NCI-H510A treated with DMSO at 0.1 percent for 48 hours (cell line): ENCODE measurements at places on chromosomes 5 and 9.
A peak's percentile ranks its signal among the peaks of the same experiment; 100 is the strongest.

GRCh38 chr5:149060325-149060724 is 2.5 kb downstream of the SH3TC2 start:
- DNase-seq, result peak; percentile 47

DNA sequence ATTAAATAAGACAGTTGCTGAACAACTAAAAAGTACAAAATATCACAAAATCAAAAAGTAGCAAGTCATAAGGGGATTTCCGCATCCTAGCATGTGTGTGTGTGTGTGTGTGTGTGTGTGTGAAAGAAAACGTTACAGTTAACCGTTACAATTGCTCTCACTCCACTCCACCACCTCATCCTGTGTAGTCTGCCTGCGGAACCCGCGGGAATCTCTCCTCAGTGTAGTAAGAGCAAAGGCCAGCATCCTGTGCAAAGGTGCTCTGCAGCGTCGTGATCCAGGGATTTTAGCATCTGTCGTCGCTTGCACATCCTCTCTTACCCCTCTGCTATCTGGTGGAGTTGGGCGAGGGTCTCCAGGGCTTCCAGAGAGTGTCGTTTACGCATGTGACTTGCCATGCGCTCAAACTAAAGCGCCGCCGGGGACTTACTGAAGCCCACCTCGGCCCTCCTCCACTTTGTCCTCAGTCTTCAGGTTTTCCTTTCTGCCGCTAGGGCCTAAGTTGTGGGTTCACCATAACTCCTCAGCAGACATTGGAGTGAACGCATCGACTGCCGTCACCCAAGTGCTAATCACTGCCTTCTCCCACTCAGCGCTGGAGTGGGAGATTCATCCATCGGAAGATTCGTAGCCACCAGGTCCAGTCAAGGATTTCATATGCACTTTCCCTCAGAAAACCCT is 3.9 kb downstream of the CDKN2B start:
- no peak for DNase-seq

DNA sequence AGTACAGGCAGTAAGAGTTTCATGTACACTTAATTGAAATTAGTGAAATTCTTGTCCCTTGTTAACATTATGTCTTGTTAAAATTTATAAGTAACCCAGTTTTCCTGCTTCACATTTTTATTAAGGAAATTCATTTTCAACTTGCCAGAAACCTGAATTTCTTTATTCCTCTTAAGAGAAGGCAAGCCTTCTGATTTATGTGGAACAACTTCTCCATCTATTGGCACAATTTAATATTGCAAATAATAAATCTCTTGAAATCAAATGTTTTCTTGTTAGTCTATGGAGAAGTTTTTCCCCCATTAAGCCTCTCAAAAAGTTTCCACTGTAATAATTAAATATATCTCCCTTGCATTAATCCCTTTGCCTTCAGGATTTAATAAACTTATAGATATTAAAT is 33.8 kb upstream of the ACO1 start:
- peak; percentile 4 for DNase-seq

DNA sequence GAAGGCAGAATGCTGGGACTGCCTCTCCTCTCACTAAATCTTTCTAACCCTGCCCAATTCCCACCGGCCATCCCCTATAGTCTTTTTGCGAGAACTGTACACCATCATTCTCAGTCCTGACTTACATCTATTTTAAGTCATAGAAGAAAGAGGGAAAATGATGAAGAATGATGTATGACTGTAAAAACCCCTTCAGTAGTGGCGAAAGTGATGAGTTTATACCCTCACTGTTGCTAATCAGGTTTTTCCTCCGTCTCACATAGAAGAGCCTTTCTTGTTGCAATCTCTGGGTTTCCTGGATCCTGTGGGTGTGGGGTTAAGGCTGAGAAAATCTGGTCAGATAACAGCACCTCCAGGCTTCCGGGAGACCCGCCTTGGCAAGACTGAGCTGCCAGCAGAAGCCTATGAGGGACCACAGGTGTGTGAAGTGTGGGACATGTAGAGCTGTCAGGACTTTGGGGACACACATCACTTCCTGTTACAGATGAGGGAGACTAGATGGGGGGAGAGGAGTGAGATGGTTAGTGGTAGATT is 147.1 kb upstream of the SLC12A2 start:
- no peak for DNase-seq

DNA sequence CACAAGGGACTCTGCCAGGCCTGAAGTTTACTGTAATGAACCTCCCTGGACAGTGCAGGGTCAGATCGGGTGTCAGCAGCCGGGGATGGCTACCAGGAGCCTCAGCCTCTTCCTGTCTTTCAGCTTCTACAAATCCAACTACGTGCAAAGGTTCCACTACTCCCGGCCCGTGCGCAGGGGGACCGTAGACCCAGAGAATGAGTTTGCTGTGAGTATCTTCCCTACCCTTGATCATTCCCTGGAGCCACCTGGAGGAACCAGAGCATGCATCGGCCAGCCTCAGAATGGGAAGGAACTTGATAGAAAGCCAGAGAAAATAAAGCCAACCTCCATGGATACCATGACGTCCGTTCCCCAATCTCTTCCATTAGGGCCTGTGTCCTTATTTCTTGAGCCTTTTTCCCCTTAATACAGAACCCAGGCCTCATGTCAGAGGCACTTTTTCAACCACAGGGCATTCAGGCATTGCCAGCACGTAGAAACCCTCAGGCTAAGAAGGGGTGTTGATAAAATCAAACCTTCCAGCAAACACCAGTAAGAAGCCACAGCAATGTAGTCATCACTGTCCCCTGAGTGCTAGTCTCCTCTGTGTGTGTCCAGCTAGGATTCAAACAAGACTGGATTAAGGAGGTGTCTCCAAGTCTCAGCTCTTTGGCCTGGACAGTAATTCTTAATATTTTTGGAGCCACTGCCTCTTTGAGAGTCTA is 49.0 kb upstream of the FOXI1 start:
- no peak for DNase-seq

GRCh38 chr5:54492178-54492577 is 25.4 kb upstream of the SNX18 start:
- DNase-seq, result no peak

GRCh38 chr5:15373151-15373550 is 126.8 kb upstream of the FBXL7 start:
- no peak for DNase-seq

GRCh38 chr9:33320568-33321261 is 30.4 kb downstream of the NFX1 start:
- DNase-seq, result no peak
